ENCODE measurements at places on chromosomes 1 and 21. TPM values are rescaled to one million over a fixed set of nuclear protein-coding genes. Genes with fewer than 3 reads are reported as not detected.

DNA sequence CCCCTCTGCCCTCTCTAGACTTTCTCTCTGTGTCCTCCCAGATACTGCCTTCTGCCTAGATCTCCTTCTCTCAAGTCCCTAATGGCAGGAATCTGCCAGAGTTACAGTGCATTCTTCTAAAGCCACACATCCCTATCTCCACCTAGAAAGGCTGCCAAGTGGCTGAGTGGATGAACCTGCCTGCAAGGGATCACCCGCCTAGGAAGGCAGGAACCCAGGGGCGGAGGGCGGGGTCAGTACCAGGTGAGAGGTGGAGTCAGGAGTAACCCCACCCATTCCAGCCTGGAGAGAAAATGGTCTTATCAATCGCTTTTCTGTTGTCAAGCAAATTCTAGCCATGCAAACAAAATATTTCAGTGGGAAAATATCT, 60.8 kb downstream of the BCAR3 start:
- DNase-seq: no peak

DNA sequence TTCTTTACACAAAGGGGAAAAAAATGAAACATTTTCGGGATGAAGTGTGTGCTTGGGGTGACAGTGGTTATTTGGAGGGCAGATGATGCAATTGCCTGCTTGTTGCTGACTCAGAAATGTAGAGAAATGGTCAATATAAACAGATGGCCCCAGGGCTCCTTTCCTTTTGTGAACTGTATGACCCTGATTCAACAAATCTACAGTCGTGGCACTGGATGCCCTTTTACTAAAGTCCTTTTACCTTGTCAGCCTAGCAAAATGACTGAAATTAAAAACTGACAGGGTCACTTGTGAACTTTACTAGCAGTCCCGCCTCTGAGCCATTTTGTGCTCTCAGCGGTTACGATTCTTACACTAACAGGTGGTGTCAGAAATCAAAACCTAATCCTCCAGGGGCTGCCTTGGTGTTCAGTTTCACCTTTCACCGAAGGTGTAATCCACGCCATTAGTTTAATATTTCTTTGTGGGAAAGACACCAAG, 49.8 kb downstream of the GREM2 start:
- DNase-seq: peak; percentile 74

Gene PLEKHN1
- 0.28 TPM for total RNA-seq

Gene CELA2B
- not detected for total RNA-seq

Gene OR2G6
- not detected for total RNA-seq

Gene EYA3
- 14.4 TPM for total RNA-seq

DNA sequence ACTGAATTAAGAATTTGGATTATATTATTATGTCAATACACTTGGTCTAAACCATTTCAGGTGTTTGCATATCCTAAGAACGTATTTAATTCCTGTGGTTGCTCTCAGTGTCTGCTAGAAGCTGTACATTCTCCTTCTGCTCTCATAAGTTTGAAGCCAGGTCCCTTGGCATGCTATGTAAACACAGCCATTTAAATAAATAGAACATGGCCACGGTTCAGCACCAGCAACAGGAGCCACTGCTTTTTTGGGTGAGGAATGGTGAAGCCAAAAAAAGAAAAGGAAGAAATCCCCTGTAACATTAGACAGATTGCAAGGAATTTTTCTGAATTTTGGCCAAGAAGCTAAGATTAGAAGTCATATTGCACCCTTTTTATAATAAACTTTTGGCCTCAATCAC, 19.1 kb downstream of the CCN1 start:
- DNase-seq: no peak

Gene CYP4A11
- not detected for total RNA-seq

- no peak for DNase-seq
Measured at GRCh38 chr21:15442743-15443469, 286.9 kb upstream of the USP25 start.

Gene GRIK3
- not detected for total RNA-seq

GRCh38 chr1:15628003-15628402, 10.7 kb downstream of the DDI2 start:
- DNase-seq: no peak

Gene CLEC20A
- not detected for total RNA-seq

GRCh38 chr1:218348628-218349071, 3.5 kb downstream of the TGFB2 start:
- no peak for DNase-seq

DNA sequence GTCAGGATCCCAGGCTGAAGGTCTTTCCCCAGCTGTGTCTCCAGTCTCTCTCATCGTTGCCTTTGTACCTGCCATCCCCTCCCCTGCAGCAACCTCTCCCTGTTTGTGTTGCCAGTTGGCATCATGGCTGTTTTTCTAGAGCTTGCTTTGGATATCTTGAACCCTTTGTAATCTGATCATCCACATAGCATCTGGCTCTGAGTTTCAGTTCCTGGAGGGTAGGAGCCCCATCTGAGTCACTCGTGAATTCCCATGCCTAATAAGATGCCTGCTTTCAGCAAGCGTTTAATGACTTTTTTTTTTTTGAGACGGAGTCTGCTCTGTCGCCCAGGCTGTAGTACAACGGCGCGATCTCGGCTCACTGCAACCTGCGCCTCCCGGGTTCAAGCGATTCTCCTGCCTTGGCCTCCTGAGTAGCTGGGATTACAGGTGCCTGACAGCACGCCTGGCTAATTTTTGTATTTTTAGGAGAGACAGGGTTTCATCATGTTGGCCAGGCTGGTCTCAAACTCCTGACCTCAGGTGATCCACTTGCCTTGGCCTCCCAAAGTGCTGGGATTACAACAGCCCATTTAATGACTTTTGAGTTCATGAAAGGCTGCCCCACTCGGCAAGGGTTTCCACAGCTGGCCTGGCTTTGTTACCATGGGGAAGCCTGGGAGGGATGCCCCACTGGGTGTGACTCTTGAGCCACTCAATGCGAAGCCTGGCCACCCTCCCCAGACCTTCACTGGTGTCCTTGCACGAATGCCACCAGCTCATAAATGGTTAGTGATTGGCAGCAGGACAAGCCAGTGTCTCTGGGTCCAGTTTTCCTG, 11.9 kb downstream of the ALPL start:
- peak; percentile 71 for DNase-seq
